HFF-Myc (cell line): ENCODE measurements at places on chromosomes 12 and 14.

GRCh38 chr12:40225337-40225983, 663 bp downstream of the LRRK2 start:
- DNase-seq = no peak

GRCh38 chr12:57475271-57476161, 4.2 kb downstream of the ARHGAP9 start:
- DNase-seq = no peak

- no peak for DNase-seq
These were observed 127.0 kb upstream of the SSTR1 start for GRCh38 chr14:38080696-38081095.

DNA sequence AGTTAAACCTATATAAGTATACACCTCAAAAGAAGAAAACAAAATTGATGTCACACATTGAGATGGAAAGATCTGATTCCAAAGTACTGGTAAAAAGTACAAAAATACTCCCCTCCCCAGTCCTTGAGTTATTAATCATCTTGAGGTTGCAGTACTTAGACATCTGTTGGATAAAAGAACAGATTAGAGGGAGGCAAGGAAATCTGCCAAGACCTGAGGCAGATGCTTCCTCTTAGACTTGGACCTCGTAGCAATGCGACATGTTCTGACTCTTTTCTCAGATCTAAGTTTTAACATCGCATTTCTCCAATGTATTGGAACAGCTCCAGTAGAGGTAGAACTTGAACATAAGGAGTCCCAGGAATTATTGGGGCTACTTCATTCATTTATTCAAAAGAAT, 187.9 kb upstream of the GRIN2B start:
- no peak for DNase-seq

GRCh38 chr12:24739106-24739779, 209.7 kb downstream of the BCAT1 start:
- DNase-seq = no peak

DNA sequence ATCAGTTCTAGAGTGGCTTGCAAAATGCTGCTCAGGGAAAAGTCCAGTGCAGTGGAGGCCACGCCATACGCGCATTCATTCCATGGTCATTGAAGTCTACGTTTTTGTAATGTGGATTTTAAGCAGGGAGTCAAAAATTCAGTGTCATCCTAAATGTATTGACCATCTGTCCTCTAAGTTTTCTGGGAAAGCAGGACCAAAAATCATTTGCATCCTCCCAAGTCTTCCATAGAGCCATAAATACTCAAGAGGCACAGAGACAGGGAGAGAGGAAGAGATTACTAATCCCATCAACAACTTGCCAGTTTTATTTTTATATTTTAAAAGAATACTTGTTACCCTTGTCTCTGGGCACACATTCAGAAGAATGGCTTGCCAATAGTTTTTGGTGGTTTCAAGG, 36.9 kb downstream of the RHOJ start:
- no peak for DNase-seq

DNA sequence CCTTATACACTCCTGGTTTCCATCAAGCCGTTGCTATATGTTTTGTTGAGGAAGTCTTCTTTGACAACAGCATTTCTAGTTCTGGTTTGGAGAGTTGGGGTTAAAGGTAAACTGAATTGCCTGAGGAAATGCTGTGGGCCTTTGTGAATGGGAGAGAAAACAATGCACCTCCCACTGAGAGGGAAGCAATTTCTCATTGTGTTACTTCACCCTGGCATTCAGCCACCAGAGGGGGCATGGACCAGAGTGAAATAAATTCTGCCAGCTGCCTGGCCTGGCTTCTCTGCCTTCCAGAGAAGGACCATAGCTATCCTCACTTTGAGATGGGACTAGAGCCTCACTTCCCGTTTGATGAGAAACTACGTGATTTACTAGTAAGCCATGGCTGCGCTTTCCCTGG, 475.3 kb downstream of the EGLN3 start:
- DNase-seq = peak; percentile 21

GRCh38 chr14:91315844-91316267, 71.4 kb upstream of the GPR68 start:
- DNase-seq = no peak
